ENCODE measurements at places on chromosomes 2 and 18.

DNA sequence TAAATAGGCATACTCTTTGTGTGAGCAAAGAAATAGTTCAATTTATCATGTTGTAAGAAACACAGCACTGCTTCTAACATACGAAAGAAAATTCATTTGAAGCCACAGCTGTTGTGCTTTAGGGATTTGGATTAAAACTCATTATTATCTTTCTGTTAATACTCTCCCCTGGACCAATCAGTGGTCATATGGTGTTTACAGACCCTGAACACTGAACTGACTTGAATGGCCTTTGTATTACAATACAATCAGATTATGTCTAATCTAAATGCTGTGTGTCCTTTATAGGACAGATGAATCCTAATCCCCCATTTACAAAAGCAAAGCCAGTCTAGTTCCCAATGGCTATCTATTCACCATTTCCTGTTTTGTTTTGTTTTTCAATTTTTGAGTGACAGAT, 36.5 kb downstream of the ZNF385B start:
- no peak for DNase-seq

DNA sequence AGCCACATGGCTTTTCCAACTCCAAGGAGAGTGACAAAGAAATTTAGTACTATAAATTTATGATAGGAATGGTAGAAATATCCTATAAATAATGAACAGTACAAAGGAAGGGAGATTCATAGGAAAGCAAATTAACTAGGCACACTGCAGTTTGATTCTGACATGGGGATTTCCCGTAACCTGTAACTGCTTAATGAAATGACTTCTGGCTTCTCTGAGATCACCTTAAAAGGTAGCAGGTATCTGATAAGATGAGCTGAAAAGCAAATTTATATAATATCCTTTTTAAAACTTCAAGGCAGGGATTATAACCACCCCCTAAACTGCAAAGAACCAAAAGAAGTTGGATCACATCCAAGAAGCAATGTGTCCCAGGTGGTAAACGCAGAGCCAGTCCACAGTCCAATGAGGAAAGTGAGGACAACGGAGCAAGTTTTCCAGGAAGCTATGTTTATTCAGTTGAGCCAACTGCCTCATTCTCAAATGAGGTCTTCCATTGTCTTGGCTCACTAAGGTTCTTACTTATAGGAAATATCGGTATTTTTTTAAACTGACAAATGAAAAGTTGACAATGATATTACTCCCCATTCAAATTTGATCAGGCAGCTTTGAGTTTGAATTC, 43.0 kb downstream of the WIPF1 start:
- no peak for DNase-seq

DNA sequence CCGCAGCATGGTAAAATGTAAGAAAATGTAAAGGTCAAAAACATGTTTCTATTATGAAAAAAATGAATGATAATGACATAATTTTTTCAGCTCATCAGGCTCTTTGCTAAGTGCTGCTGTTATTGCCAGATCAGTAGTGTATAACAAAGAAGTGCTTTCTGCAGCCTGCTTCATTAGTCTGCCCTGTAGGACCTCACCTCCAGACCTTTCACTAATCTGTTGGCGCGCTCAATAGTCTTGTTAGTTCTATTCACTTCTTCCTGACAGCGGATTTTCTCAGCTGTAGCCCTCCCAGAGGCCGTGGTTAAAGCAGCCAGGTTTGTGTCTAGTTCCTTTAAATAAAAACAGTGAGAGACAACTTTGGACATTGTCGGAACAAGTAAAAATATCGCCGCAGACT, 97.7 kb downstream of the CDCA7 start:
- DNase-seq, result no peak

- no peak for DNase-seq
These were observed 427.7 kb upstream of the LYPD1 start for GRCh38 chr2:133097666-133098065.

DNA sequence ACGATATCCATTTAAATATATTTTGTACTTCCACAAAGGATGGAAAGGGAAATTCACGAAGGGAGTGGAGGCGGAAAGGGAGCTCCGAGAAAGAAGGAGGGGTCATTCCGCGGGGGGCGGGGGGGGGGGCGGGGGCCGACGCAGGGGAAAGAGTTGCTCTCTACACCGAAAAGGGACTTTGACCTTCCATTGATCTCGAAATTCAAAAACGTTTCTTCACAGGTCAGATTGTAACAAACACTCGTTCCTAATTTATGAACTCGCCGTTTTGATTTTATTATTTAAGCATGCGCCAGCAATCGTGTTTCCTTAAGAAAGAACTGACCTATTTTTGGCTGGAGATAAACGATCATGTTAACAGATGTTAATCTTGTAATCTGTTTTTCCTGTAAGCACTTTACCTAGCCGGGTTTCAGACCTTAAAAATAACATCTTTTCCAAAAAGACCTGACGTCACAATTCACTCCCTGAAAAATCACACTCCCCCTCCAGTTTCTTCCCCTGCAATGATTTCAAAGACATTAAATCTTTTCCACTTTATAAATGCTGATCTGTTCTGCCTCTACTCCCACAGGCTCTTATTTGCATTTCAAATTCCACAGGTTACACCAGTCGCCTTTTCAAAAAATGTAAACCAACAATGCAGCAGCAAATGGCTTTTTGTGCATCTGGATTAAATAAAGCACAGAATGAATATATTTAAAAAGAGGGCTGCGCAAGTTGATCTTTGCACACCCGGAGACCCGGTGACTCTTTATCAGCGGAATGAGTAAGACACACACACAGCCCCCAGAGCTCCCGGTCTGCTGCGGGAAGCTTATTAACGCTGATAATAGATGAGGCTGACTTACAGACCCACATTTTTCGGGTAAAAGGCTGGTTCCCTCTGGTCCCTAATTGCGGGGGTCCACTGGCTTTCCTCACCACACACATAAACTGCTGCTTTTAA, 1.6 kb downstream of the ZNF516 start:
- no peak for DNase-seq

- DNase-seq, result no peak
These were observed 109.8 kb upstream of the LMAN1 start for GRCh38 chr18:59468821-59469220.

DNA sequence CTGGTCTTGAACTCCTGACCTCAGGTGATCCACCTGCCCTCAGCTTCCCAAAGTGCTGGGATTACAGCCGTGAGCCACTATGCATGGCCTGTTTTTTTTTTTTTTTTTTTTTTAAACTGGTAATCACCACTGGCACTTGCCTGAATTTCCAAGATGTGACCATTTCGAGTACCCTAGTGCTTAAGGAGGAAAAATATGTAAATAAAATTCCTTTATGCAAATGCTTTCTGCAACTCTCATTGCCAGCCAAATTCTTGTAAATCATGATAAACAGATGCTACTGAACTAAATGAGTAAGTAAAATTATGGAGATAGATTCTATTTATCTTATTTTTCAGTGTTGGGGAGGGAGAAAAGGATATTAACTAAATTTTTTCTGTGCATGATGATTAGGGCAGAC, 18.6 kb downstream of the CDCA7 start:
- no peak for DNase-seq

GRCh38 chr2:234288974-234289455, 207.9 kb downstream of the ARL4C start:
- no peak for DNase-seq

GRCh38 chr2:139156730-139157129, 376.5 kb upstream of the NXPH2 start:
- no peak for DNase-seq

DNA sequence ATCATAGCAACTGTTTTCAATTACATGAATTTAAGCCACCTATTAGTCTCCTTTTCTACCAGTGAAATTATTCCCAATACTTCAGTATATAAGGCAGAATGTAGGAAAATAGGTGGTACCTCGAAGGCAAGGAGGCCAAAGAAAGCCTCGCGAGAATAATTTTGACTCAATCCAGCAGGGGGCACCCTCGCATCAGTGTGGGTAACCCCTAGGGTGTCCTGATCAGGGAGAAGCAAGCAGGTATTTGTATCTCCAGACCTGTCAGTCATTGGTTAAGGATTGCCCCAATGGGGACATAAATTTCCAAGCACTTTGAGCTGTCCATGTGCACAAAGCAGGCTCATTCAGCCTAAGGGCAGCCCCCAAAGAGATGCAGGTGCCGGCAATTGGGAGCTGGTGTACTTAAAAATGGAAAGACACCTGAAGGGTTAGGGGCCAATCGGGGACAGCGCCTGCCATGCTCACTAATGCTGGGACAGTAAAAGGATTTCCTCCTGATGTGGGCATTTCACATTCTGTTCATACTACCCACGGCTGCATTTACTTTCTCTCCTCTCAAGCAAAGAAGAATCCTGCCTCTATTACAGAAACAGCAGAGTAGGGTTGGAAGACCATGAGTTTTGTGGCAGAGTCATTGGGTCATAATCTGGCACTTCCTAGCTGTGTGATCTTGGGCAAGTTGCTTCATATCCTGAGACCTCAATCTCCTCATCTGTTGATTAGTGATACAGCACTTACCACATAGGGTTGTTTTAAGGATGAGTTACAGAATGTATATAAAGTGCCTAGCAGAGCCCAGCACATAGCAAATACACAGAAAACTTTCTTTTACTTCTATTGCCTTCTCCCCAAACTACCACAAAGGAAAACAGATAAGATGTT, 136.1 kb downstream of the ICOS start:
- no peak for DNase-seq

- DNase-seq, result peak; percentile 89
These were observed 34.3 kb upstream of the PPP1CB start for GRCh38 chr2:28717339-28717758.

- DNase-seq, result no peak
These were observed at the start of gene SCN2A for GRCh38 chr2:165239230-165239629. Gene SCN2A (plus strand): TSS chr2:165239414. CDS start chr2:165295824, 56,410 bp downstream.

GRCh38 chr18:49846718-49847470, 33.6 kb upstream of the ACAA2 start:
- DNase-seq, result no peak

DNA sequence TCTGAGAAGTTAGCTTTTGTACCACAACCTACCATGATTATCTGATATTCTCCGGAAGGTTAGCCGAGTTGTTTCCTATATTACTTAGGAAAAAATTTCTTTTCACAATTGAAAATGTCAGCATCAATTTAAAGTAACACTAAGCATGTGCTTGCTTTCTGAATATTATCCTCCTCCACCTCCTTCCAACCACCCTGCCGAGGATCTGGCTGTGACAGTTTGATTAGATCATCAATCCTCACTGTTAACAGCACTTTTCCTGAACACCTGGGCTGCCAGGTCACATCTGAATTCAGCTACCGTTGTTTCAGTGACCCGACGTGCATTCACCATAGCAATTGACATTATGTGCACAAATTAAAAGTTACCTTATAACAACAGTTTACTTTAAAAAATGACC, 207.0 kb downstream of the ZNF407 start:
- DNase-seq, result no peak

GRCh38 chr18:9740071-9740470, 32.0 kb downstream of the RAB31 start:
- no peak for DNase-seq

GRCh38 chr18:11159844-11160243, 10.5 kb upstream of the PIEZO2 start:
- no peak for DNase-seq

GRCh38 chr2:84152462-84152861, 306.6 kb downstream of the SUCLG1 start:
- DNase-seq, result no peak

DNA sequence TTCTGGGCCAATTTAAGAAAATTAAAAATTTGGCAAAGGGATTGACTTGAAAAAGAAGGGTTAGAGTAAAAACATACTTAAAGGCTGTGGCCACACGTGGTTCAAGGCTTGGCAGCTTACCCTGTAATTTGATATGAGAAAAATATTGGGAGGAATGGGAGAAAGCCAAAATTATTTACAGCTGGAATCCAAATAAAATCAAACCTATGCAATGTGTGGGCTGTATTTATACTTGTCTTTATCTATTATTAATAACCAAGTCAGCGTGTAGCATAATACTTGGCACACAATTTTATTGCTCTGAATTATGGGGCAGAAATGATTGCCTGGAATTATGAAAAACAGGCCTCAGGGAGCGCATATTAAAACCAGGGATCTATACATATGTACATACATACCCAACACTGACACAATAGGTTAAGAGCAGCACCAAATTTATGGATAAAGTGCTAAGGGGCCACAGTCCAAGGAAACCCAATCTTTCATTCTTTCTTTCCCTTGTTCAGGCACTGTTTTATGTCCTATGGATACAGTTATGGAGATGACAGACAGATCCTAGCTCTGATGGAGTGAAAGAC, 35.6 kb downstream of the FAM124B start:
- DNase-seq, result no peak

GRCh38 chr18:74942319-74942910, 266.5 kb downstream of the PTGR3 start:
- no peak for DNase-seq

DNA sequence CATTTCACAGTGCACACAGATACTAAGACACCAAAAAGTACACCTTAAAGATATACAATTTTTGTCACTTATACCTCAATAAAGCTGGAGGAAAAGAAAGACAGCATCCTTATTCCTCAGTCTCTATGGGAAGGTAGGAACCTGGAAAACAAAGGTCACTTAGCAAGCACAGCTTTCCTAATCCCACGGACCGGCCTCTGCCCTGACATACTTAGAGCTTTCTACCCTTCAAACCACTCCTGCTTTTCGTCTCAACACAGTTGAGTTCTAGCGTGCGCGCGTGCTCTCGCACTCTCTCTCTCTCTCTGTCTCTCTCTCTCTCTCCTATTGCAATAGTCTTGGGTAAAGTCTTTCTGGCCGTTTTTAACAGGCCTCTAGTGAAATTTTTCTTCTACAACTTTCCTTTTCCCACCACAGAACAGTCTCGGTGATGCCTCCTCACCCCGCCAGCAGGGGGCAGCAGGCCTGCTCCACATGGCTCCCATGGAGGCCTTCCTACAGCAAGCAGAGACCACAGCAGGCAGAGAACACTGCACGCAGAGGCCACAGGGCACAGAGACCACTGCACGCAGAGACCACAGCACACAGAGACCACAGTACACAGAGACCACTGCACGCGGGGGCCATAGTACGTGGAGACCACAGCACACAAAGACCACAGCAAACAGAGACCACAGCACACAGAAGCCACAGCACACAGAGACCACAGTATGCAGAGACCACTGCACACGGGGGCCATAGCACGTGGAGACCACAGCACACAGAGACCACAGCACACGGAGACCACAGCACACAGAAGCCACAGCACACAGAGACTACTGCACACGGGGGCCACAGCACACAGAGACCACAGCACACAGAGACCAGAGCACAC, 106.9 kb downstream of the FBXO15 start:
- DNase-seq, result no peak

- DNase-seq, result no peak
These were observed 24.9 kb upstream of the ERICH2 start for GRCh38 chr2:170745305-170745704.

DNA sequence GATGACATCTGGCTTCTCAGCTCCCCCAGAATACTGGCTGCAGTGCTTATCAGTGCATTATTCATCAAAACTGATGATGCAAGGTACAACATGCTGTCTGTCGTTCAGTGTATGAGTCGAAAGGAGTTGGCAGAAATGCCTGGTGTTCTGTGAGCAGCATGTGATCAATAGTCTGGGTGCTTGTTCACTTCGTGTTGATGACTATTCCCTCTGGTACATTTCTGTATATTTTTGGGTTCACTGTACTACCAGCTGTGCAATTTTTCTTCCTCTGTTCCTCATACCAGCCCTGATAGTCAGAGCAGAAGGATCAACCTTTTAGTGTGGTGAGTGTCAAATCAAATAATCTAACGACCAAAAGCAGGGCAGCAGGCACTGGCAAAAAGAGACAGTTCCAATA, 59.0 kb upstream of the KLHL14 start:
- no peak for DNase-seq

GRCh38 chr18:63339920-63340484, 20.4 kb upstream of the BCL2 start:
- DNase-seq, result no peak

Data from cardiac septum (tissue), 1 donor.